Stimulated activated CD4-positive, alpha-beta T cell treated with anti-CD3 and anti-CD28 coated beads, TNF-alpha, amount 100 ng/mL, for 1 hour (primary cell): ENCODE measurements at places on chromosomes 1 and 21.

DNA sequence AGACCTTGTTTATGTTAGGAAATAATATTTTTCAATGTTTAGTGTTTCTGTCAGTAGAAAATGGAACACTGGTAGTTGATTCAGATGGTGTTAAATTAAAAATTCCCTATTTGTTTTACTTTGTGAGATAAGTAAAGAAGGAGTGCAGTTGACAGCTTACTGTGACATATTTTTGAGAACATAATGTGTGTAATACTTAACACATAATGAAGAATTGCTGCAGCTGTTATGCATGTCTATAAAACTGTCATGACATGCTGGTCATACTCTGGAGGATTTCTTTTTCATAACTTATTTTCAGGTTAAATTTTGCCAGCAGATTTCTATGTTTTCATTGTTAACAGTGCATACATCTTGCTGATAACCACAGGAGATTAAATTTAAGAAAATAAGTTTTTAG is 296.1 kb downstream of the CTH start:
- no peak for DNase-seq

DNA sequence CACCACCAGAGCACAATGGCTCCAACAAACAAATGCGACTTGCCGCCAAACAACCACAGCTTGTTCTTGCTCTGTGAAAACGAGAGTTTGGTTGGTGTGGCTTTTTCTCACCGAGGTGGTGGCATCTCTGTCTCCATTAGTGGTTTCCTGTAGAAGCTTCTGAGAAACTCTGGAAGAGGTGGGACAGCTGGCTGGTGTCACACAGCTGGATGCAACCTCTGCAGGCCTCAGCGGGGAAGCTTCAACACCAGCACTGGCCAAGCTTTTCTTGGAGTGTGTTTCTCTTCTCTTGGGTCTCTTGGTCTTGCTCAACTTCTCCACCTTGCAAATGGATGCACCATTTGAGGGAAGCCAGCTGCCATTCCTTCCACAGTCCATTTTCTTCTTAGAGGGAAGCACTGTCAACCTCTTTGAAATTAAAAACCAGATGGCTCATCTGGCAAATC is 124.8 kb downstream of the KCNN3 start:
- DNase-seq, result no peak

- DNase-seq, result peak; percentile 15
Observed at GRCh38 chr1:166489670-166490436, 323.1 kb upstream of the FAM78B start.

GRCh38 chr1:12397462-12398450 is 167.9 kb downstream of the VPS13D start:
- DNase-seq, result no peak

- DNase-seq, result no peak
Observed at GRCh38 chr21:42579456-42580075, 65.9 kb downstream of the SLC37A1 start.

- no peak for DNase-seq
Observed at GRCh38 chr1:238681021-238681420, 705.3 kb upstream of the CHRM3 start.

- no peak for DNase-seq
Observed at GRCh38 chr1:39310015-39310414, 105.5 kb downstream of the MACF1 start.

DNA sequence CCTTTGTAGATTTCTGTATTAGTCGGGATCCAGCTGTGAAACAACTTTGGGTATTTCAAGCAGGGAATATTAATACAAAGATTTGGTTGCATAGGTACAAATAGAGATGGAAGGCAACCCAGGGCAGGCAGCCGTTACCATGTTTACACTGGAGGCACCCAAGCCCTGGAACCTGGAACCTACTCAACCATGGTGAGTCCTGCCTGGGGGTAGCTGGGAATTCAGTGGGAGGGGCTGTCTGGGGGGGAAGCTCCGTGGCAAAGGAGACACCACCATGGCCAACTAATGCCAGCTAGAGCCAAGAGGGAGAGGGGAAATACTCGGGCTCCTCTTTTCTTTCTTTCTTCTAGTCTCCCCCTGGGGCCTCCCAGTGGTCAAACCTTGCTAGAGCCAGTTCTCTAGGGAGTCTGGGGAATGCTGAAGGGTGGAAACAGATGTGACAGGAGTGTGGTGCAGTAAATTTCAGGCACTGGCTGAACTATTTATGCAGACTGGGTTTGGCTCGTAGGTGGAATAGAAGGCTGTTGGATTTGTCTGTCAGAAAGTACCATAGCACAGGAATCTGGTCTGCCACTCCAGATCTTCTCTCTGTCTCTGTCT is 91.9 kb upstream of the CACNA1E start:
- DNase-seq, result no peak

- DNase-seq, result no peak
Observed at GRCh38 chr1:84450910-84451309, 28.2 kb upstream of the RPF1 start.

GRCh38 chr1:96715482-96715881 is 6.1 kb upstream of the PTBP2 start:
- DNase-seq, result no peak

GRCh38 chr1:2570332-2570731 is 14.2 kb downstream of the TNFRSF14 start:
- no peak for DNase-seq

- no peak for DNase-seq
Observed at GRCh38 chr1:24830680-24831272, 85.5 kb downstream of the CLIC4 start.

GRCh38 chr1:226710501-226710900 is 28.6 kb downstream of the ITPKB start:
- DNase-seq, result no peak

- DNase-seq, result no peak
Observed at GRCh38 chr1:110210604-110211495, 736 bp downstream of the KCNC4 start.

DNA sequence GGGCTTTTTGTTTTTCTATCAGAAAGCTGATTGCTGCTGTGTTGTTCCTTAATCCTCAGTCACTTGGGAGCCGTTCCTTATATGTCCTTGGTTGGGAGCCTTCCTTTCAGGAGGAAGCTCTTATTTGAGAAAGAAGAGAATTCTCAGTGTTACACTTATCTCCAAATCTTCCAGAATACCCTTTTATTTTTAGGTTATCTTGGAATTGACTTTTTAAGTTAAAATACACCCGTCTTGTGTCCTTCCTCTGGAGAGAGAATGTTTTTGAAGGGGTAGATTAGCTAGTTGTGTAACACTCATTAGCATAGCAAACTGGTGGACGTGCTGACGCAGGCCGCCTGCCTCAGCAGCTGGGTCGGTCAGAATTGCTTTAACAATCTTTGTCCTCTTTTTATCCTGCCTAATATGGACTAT is 42.1 kb downstream of the LRRC8B start:
- DNase-seq, result no peak

DNA sequence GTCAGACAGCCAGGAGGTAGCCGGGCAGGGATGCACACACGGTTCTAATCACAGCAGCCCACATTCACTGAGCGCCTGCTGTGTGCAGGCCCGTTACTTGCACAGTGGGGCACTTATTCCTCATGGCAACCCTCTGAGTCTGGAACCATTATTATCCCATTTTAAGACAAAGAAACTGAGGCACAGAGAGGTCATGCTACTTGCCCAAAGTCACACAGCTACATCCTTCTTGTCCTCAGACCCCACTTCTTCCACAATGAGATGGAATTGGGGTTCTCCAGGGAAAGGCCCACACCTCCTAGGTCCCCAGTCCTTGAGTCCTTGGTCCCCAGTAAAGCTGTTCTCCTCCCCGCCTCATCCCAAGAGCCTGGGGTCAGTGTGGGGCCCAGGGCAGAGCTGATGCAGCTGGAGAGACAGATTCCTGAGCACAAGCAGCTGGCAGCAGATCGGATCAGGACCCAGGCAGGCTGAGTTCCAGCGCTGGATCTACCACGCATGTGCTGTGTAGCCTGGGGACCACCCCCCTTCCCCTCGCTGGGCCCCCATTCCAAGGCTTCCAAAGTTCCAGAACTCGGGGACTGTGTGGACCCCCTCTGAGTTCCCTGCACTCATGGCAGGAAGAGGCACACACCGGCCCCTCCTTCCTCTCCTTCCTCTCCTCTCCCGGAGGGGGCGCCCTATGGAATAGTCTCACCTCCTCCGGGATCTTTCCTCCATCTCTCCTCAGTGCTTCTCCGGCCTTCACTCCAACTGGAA is 393.4 kb downstream of the MATN1 start:
- no peak for DNase-seq

DNA sequence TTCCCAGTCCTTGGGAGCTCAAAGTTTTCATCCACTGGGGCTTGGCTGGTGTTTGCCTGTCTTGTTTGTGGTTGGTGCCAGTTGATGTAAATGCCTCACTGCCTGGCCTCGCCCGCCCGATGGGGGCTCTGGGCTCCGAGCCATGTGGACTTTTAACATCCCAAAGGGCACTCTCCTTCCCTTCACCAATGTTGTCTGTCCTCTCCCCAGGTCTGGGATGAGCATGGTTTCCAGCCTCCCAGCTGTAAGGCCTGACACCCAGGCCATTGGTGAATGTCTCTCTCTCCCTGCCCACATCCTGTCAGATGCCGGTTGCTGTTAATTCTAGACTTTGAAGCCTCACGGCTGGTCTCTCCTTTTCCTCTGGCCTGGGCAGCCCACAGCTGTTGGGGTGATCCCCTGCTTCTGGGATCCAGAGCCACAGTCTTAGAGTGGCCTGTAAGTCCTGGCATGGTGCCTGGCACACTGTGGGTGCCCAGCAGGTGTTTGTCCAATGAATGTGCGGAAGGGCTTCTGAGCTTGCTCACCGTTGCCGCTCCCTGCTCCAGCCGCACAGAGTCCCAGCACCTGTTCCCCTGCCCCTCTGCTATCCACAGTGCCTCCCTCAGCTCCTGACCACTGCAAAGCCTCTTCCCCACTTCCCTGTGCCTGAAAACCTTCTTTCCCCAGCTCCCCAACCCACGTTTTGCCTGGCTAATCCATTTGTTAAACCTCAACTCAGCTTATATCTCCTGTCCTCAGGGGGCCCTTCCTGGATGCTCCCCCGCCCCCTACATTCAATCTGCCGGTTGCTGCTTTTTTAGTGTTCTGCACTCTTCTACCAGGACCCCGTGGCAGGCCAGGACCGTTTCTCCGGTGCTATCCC is 3.3 kb upstream of the C1orf174 start:
- DNase-seq, result no peak

- DNase-seq, result no peak
Observed at GRCh38 chr1:94580367-94581115, 39.0 kb upstream of the F3 start.

DNA sequence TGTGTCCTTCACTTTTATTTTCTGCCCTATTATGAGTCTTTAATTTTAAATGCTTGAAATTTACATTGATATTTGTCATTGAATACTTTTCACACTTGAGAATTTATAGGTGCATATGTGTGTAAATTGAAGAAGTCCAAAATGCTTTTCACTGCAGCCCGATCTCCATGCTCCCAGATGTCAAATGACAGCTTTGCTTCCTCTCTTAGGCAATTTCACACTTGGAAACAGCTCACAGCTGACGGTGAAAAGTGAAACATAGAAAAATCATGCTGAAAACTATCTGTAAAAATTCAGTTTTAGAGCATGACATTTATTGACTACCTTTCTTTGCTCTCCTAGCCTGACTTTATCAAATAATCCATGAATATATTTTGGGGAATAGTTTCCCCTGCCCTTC is 196.0 kb downstream of the RPS6KC1 start:
- DNase-seq, result no peak

- no peak for DNase-seq
Observed at GRCh38 chr1:41394959-41395956, 34.0 kb downstream of the FOXO6 start.

- DNase-seq, result no peak
Observed at GRCh38 chr1:88219521-88219920, 464.6 kb upstream of the PKN2 start.

DNA sequence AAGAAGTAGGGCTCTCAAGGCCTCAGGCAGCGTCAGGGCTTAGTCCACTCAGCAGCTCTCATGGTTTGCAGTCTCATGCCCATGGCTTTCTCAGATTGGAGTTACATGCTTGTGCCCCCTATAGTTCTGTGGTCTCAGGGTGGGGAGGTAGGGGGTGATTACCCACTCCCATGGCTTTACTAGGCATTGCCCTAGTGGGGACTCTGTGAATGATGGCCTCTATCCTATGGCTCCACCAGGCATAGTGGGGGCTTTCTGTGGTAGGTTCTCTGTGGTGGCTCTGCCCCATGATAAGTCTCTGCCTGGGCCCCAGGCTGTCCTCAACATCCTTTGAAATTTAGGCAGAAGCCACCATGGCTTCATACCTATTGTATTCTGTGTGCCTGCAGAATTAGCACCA is 48.9 kb downstream of the MSH4 start:
- DNase-seq, result no peak

- no peak for DNase-seq
Observed at GRCh38 chr21:21114461-21114860, 116.3 kb downstream of the NCAM2 start.

DNA sequence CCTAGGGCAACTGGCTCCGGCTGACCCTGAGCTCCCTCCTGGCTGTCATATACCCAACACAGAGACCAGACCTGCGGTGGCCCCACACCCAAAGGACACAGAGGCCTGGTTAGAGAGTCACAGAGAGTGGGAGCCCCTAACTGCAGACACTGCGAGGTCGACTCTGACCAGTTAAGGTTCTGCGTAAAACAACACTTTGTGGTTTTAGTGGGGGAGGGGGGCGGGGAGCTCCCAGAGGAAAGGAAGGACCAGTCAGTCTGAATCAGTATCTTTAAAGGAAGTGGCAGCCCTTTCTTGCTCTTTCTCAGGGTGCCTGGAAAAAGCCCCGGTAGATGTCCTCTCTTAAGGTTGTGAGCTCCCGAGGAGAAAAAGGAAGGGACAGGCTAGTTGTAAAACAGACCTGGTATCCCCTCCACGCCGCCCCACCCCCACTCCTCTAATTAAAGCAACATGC is 2.4 kb downstream of the SSBP3 start:
- DNase-seq, result no peak

DNA sequence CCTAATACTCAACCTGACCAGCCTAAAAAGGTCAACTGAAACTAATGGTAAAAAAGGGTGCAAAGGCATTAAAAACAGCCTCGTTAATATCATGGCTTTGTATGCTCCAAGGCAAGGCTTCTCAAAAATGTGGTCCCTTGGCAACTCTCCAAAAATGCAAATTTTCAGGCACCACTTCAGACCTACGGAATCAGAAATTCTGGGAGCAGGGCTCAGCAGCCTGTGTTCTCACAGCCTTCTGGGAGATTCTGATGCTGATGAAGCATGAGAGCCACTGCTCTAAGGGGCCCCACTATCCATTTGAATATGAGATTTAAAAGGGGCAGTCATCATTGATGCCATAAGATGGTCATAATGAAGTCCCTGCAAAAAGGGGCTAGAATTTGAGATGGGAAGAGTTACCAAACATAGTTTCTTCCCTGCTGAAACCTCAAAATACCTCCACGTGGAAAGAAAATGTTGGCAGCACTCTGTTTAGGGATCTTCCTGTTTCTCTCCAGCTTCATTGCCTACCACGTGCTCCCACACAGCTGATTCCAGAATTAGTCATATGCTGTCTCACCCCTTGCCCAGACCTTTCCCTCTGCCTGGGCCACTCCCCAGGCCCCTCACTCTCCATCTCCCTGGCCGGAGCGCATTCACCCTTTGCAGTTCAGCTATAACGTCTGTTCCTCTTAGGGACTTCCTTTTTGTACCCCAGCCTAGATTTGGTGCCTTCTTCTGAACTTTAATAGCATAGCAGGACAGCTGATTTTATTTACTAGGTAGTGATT is 46.7 kb downstream of the PHC2 start:
- no peak for DNase-seq

- DNase-seq, result no peak
Observed at GRCh38 chr1:169120066-169120465, 13.6 kb downstream of the ATP1B1 start.
